HepG2 (cell line): ENCODE measurements at places on chromosomes 2 and 18. TPM values are rescaled to one million over a fixed set of nuclear protein-coding genes. Genes with fewer than 3 reads are reported as not detected.
A peak's percentile ranks its signal among the peaks of the same experiment; 100 is the strongest.

Gene GPD2
- total RNA-seq: 0.65 TPM in 1 of 2 replicates, not detected in the other

- H3K4me3 ChIP-seq: no peak overlapping the region
- no peaks in the 10 kb centered on the region for H3K4me1 ChIP-seq
- no peak overlapping the region for H3K27ac ChIP-seq
- DNase-seq: no peak
- H3K27me3 ChIP-seq: no peaks in the 10 kb centered on the region
Observed at GRCh38 chr2:200042102-200042735, 86.8 kb downstream of the MAIP1 start.

DNA sequence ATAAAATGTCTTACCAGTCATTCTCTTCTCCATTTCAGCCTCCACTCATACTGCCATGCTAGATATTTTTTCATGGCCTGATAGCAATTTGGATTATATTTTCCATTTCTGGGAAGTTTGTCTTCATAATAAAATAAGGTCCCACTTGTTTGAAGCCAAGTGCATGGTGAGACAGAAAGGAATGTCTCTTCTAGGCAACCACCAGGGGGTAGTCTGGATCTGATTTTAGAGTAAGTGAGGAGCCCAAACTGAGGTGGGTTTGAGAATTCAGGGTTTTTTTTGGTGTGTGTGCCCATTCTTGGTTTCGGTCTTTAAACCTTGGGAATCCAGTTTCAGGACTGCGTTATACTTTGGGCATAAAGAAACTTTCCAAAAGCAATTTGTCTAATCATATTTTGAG is 315.5 kb downstream of the RPRM start:
- no peaks in the 10 kb centered on the region for H3K36me3 ChIP-seq
- H3K4me1 ChIP-seq: no peaks in the 10 kb centered on the region
- no peaks in the 10 kb centered on the region for H3K27me3 ChIP-seq
- no peak overlapping the region for H3K4me3 ChIP-seq
- DNase-seq: peak; percentile 76

Gene GREB1
- total RNA-seq: 61.2 and 64.2 TPM in 2 replicates

DNA sequence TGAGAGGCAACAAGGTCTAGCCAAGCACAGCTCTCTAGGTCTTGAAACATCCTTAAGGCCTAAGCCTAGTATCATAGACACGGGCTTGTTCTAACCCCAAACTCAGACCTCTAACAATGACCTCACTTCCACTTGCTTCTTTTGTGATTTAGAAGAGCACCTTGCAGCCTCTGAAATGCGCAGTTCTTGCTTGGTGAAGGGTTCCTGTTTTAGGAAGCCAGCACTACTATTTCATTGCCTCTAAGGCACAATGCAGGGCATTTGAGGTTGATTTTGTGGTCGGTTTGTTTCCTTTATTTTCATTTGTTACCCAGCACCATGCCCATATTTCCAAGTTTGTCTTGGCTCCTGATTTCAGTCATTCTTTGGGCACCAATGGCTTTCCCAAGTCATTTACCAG is 117.0 kb upstream of the CYP1B1 start:
- no peak overlapping the region for H3K4me3 ChIP-seq
- H3K27ac ChIP-seq: no peak overlapping the region
